ENCODE measurements at places on chromosomes 11 and 22.

DNA sequence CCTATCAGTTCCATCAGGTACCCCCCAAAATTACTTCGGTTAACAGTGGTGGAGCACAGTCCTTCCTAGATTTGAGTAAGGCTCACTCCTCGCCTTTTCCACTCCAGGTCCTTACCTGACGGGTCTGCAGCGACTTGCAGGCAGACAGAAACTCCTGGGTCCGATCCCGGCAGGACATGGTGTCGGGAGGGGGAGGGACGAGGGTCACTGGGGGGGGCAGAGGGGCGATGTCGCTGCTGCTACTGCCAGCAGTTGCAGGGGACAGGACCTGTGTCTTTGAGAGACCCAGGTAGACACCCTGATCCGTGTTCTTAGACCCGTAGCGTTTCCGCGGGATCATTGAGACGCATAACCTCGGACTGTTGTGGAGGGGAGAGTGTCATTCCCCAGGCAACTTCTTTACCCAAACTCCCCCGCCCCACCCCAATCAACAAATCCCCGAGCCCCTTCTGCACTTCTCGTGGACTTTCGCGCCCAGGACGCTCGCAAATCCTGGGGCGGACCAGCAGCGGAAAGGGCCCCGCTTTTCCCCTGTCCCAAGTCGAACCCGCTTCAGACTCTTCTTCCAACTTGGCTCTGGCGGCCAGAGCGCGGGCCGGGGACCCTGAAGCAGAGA is 839 bp downstream of the STX5 start:
- DNase-seq = no peak

DNA sequence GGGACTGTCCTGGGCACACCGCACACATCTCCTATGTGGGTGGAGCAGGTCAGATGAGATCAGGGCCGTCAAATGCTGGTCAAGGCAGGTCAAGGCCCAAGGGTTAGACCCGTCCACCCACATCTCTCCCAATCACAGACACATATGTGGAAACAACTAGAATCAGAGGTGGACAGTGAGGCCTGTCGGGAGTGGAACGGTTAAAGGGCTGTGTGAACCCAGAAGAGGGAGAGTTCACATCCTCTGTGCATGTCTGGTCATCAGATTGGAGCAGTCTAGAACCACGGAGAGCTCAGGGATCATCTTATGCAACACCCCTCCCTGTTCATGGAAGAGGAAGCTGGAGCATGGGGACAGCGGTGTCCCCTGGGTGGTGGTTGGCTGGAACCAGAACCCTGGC is 5.9 kb downstream of the ARL2 start:
- no peak for DNase-seq

GRCh38 chr22:38398609-38399461 is 56.2 kb downstream of the KCNJ4 start:
- peak; percentile 90 for DNase-seq

DNA sequence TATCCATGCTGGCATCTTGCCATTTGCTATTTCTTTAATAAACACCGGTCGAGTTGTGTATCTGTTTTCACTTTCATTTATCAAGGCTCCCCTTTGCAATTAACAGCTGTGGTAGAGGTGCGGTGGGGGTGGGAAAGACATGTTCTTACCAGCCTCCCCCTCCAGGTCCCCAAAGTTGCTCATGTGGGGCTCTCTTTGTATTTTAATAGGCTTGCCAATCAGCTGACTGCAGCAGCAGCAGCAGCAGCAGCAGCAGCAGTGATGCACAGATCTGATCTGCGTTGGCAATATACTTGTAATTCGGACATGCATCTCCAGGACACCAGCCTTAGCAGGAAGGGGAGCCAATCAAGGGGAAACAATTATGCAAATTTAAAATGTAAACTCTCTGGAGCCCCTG is 40.3 kb upstream of the E2F8 start:
- DNase-seq = no peak

- no peak for DNase-seq
Observed at GRCh38 chr11:118287006-118287405, 17.5 kb upstream of the CD3E start.

DNA sequence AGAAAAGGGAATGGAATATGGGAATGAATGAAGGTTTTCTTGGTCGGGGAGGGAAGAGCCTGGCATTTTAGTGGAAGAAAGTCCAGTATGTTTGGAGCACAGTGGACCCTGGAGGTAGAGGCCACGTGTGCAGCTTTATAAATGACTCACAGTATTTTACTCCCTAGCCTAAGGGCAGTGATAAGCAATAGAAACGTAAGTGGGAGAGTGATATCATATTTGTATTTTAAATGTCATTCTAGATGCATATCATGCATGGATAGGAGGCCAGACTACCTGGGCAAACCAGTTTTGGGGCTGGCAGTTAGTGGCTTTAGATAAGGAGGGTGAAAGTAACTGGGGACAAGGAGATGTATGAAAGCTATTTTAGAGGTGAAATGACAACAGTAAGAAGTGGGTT is 174.1 kb downstream of the ARHGAP42 start:
- no peak for DNase-seq

GRCh38 chr11:123682696-123683410 is 28.4 kb upstream of the SCN3B start:
- DNase-seq = no peak

GRCh38 chr11:79396674-79397073 is 44.2 kb downstream of the TENM4 start:
- no peak for DNase-seq

GRCh38 chr11:134532921-134533421 is 120.9 kb upstream of the B3GAT1 start:
- DNase-seq = no peak

GRCh38 chr11:8707541-8708191 is 25.1 kb downstream of the RPL27A start:
- DNase-seq = no peak

- DNase-seq = no peak
Observed at GRCh38 chr11:123507043-123507442, 77.0 kb downstream of the GRAMD1B start.

- DNase-seq = no peak
Observed at GRCh38 chr22:17046566-17047348, 38.0 kb upstream of the IL17RA start.

GRCh38 chr11:112525270-112525669 is 264.6 kb upstream of the PLET1 start:
- DNase-seq = no peak

- no peak for DNase-seq
Observed at GRCh38 chr11:69014084-69014851, 1.2 kb upstream of the MRGPRF start.
